ENCODE measurements at places on chromosomes 6 and 20.

- no peak for DNase-seq
Measured at GRCh38 chr6:106177786-106178185, 91.7 kb downstream of the PRDM1 start.

- DNase-seq: no peak
Measured at GRCh38 chr6:73879501-73880293, 183.7 kb downstream of the CD109 start.

GRCh38 chr20:47950124-47950912 lies 165.0 kb upstream of the SULF2 start:
- no peak for DNase-seq

GRCh38 chr20:219290-220115 lies 7.6 kb upstream of the DEFB129 start:
- DNase-seq: no peak

DNA sequence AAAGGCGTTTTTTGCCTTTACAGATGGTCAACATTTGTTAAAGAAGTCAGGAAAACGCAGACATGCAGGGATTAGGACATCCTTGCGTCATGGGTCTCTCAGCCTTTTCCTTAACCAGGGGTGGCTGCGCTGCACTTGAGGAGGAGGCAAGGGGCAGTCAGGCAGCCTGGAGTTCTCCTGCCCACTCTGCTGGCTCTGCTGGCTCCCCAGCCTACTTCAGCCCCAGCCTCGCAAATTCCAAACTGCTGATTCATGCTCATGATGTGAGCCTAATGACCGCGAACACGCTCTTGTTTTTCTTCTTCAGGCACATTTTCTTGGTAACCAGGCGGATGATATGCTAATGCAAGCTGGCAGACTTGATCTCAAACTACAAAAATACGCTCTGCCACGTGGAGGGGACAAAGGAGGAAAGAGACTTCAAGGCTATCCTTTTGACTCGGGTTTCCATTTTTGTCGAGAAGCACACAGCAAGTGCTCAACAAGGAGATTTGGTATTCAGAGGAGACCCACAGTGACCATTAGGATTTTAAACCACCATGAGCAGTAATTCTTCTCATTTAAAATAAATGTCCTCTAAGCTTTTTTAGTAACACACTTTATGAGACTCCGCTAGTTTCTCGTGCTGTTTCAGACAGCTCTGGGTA lies 290.3 kb upstream of the STXBP5 start:
- DNase-seq: no peak

DNA sequence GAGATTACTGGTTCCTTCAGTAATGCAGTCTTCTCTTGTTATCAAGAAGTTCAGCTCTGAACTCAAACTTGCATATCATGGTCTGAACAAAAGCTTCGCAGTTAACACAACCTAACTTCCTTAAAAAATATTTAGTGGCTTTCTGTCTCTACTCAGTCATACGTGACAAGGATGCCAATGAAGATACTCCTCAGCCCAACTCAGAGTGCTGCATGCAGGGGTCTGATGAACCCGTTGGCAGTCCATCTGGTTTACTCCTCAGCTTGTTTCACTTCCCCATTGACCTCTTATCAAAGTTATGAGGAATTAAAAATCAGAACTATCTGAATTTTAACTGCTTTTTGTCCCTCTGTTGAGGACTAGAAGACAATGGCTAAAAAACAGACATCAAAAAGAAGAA lies 56.6 kb upstream of the RIN2 start:
- DNase-seq: no peak

DNA sequence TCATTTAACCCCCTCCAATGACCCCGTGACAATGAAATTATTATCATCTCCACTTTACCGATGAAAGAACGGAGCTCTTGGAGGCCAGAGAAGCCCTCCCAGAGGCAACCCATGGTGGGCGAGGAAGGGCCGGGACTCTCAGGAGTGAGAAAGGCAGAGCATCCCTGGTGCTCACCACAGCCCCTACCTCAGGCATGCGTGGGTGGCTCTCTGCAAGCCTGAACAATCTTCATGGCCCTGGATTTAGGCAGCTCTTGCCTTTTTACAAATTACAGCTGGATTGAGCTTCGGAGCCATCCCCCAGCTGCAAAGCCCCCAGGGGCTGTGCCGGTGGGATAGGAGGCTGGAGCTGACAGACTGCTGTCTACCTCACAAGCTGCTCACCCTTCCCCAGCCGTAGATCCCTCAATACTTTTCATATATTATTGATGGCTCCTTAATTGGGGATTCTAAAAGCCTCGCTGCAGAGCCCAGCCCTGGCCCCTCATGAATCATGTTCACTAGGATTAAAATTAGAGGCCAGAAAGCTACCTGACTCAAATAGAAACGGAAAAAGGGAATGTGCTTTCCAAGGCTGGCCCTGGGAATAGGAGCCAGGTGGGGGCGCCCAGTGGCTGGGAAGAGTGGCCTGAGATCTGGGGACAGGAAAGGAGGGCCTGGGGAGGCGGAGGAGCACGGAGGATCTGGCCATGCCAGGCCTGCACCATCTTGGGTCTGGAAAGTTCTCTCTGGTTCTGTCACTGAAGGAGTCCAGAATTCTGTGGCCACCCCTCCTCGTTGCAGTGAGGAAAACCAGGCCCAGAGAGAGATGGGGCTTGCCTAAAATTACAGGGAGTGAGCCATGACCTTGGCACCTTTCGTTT lies 29.1 kb downstream of the CPNE5 start:
- no peak for DNase-seq

DNA sequence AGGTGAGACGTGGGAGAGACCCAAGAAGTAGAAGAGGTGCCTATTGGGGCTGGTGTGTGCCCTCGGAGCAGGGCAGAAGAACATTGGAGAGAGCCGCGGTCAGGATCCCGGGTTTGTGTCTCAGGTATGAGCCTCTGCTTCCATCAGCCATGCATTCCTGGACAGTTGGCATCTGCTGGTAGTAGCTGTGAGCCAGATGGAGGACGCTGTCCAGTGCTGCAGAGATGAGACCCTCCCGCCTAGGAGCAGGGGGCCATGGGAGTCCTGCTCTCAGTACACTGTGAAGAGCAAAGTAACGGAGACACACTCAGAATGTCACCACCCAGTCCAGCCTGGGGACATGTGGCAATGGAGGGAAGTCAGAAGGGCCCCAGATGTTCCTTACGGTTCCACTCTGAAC lies 108.2 kb downstream of the CDH4 start:
- DNase-seq: no peak

- DNase-seq: no peak
Measured at GRCh38 chr6:169707772-169708171, 5.8 kb downstream of the C6orf120 start.

DNA sequence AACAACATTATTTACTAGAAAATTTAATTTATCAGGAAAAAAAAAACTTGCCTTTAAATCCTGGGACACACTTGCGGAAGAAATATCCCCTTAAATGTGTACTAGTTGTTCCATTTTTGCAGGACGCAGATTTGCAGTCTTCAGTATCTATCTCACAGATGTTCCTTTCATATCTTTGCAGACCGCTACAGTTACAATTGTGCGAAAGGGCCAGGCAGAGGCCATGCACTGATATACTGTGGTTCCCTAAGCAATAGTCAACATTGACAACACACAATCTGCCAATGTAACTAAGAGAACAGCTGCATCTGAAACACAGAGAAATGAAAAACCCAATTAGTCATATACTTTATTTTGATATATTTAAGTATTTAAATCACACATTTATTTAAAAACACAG lies 411.2 kb downstream of the EYS start:
- no peak for DNase-seq

DNA sequence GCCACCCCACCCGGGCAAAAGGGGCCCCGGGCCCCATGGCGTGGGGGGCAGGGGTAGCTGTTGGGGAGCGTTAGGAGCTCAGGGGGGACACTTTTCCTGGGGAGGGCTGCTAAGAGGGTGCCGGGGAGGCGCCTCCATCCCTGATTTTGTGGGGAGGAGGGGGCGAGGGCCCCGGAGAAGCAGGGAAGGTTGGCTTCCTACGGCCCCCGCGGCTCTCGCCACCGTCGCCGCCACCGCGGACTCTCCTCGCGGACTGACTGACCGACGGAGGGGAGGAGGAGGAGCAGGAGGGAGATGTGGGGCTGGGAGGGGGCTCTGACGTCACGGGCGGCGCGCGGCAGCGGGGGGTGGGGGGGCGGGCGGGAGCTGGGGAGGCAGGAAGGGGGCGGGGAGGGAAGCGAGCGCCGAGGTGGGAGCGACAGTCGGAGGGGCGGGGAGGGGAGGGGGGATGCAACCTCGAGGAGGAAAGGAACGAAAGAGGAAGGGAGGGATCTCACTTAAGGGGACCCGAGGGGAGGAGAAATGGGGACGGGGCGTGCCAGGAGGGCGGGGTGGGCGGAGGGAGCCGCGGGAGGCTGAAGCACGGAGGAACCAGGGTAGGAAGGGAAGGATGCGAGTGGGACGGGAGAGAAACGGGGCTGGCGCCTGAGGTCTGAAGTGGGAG lies 5.1 kb downstream of the GABBR1 start:
- DNase-seq: peak; percentile 42
